T-cell (primary cell): ENCODE measurements at places on chromosomes 1 and 21. TPM values are rescaled to one million over a fixed set of nuclear protein-coding genes. Genes with fewer than 3 reads are reported as not detected.

- peak overlapping the region; percentile 92 for H3K27ac ChIP-seq
- H3K4me1 ChIP-seq, result peaks cover 39% of the 10 kb centered on the region
- no peak overlapping the region for H3K4me3 ChIP-seq
- H3K36me3 ChIP-seq, result no peaks in the 10 kb centered on the region
- no peak for DNase-seq
Measured at GRCh38 chr1:13703558-13704490, 3.8 kb downstream of the PRDM2 start.

- peaks cover 5% of the 10 kb centered on the region for H3K36me3 ChIP-seq
- H3K4me3 ChIP-seq, result no peak overlapping the region
- no peak for DNase-seq
- no peaks in the 10 kb centered on the region for H3K27me3 ChIP-seq
Measured at GRCh38 chr21:25887166-25887565, 152.4 kb downstream of the GABPA start.

- H3K27ac ChIP-seq, result no peak overlapping the region
- H3K4me1 ChIP-seq, result peaks cover 5% of the 10 kb centered on the region
- peaks cover 56% of the 10 kb centered on the region for H3K27me3 ChIP-seq
- H3K36me3 ChIP-seq, result no peaks in the 10 kb centered on the region
- DNase-seq, result no peak
- no peak overlapping the region for H3K4me3 ChIP-seq
Measured at GRCh38 chr1:226485192-226485591, 63.4 kb upstream of the STUM start.

CD1D gene
- 0.20 TPM for total RNA-seq
